ENCODE measurements at places on chromosomes 6 and 20.

- DNase-seq: no peak
- no peaks in the 10 kb centered on the region for H3K27me3 ChIP-seq
- H3K27ac ChIP-seq: no peak overlapping the region
- H3K4me3 ChIP-seq: no peak overlapping the region
- H3K4me1 ChIP-seq: no peaks in the 10 kb centered on the region
Observed at GRCh38 chr20:57892471-57892870, 182.7 kb upstream of the PMEPA1 start.

DNA sequence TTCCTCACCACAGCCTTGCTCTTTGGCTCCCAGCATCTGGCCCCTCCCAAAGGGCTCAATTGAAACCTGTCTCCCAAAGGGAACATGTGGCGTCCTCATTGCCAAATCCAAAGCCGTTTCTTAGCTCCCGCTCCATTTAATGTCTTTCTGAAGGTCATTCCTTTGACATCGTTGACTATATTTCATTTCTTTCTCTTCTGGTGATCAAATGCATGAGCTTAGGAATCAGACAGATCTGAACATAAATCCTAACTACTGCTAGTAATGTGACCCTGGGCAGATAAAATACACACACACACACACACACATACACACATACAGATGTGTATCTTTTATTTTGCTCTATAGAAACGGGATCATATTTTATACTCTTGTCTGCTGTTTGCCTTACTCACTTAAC, 964.7 kb upstream of the FLRT3 start:
- H3K27me3 ChIP-seq: no peaks in the 10 kb centered on the region
- no peaks in the 10 kb centered on the region for H3K4me1 ChIP-seq

DNA sequence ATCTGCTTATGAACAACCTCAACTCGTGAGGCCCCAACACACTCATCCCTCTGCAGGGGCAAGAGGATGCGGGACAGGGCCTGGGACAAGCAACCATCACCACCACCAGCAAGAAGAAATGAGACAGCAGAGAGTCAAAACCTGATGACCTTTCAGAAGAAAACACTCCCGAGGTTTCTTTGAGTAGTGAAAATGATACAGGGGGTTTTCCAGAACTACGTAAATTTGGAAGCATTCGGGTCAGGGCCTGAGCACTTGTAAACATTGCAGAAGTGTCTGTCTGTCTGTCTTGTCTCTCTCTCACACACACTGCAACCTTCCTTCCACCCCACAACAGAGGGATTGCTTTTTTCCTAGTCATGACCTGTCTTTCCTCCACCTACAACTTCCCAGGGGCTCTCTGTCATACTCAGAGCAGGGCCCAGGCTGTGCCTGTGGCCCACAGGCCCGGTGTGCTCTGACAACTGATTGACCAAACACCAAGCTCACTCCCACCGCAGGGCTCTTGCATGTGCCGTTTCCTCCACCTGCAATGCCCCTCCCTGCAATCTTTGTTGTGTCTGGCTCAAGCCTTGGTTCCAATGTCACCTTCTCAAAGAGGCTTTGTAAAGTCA, 90.9 kb downstream of the BMP7 start:
- no peaks in the 10 kb centered on the region for H3K36me3 ChIP-seq
- no peaks in the 10 kb centered on the region for H3K4me1 ChIP-seq
- H3K4me3 ChIP-seq: no peak overlapping the region

- H3K4me1 ChIP-seq: peaks cover 8% of the 10 kb centered on the region
- no peak overlapping the region for H3K27ac ChIP-seq
- no peaks in the 10 kb centered on the region for H3K27me3 ChIP-seq
- DNase-seq: no peak
Observed at GRCh38 chr6:111718326-111718725, 112.6 kb upstream of the TRAF3IP2 start.

DNA sequence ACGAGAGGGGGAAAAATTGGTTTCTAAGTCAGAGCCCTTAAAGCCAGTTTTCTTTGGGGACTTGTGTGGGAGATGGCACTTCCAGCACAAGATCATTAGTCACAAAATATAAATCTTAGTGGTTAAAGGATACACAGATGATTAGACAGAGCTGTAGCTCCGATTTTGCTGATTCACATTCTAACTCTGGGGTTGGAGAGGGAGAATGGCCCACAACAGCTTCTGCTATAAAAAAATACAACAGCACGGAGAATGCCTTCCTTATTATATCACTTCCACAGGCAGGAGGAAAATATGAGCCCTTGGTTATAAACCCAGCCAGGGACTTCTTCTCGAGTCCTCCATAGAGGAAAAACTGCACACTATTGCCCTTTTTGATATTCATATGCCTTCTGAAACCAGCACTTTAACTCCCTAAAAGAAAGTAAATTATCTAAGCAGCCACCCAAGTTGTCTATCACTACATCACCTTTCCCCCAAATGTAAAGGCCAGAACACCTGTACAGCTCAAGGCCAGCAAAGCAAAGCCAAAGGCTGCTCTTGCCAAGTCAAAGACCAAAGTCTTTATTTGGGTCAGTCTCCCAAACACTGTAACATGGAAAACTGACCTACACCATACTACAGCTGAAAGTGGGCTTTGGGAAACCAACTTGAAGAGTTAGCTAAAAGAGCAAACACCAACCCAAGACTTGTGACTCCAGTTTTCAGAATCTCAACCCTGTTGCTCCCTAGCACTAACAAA, 10.4 kb downstream of the MRPL14 start:
- no peaks in the 10 kb centered on the region for H3K4me1 ChIP-seq
- no peak overlapping the region for H3K4me3 ChIP-seq
- H3K27ac ChIP-seq: peak overlapping the region; percentile 7
- no peaks in the 10 kb centered on the region for H3K27me3 ChIP-seq

GRCh38 chr6:166046226-166046625, 121.4 kb downstream of the TBXT start:
- no peaks in the 10 kb centered on the region for H3K4me1 ChIP-seq
- no peaks in the 10 kb centered on the region for H3K27me3 ChIP-seq
- H3K27ac ChIP-seq: no peak overlapping the region
- H3K36me3 ChIP-seq: no peaks in the 10 kb centered on the region
- no peak overlapping the region for H3K4me3 ChIP-seq

DNA sequence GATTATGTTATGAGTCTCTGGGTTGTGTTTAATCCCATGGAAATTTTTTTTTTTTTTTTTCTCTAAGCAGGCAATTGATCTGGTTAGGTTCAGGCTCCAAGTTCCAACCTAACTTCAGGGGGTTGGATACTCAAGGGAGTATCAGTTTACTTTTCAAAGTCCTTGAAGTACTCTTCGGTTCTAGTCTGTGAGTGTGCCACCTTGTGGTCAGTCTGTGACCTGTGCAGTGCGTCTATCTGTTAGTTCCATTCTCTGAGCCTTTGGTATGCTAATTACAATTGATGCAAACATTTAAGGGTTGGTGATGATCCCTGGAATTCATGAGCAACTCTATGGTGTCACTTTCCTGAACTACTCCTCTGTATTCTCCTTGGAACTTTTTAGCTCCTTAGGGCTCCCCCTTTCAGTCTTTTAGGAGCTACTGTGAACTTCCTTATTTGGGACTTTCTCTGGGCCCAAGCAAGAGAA, 342.0 kb downstream of the SOX4 start:
- H3K27ac ChIP-seq: no peak overlapping the region
- H3K4me1 ChIP-seq: no peaks in the 10 kb centered on the region
- no peak overlapping the region for H3K4me3 ChIP-seq
- no peaks in the 10 kb centered on the region for H3K36me3 ChIP-seq

- no peak overlapping the region for H3K4me3 ChIP-seq
- H3K36me3 ChIP-seq: no peaks in the 10 kb centered on the region
- no peaks in the 10 kb centered on the region for H3K27me3 ChIP-seq
- H3K4me1 ChIP-seq: no peaks in the 10 kb centered on the region
Observed at GRCh38 chr20:44888226-44889103, 3.0 kb downstream of the YWHAB start.

DNA sequence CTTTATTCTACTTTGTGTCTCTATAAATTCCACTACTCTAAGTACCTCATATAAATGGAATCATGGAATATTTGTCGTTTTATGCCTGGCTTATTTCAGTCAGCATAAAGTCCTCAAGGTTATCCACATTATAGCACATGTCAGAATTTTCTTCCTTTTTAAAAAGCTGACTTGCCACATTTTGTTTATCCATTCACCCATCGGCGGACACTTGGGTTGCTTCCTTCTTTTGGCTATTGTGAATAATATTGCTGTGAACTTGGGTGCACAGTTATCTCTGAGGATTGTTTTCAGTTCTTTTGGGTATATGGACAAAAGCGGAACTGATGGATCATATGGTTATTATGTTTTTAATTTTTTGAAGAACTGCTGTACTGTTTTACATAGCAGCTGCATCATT, 39.1 kb upstream of the ME1 start:
- no peak overlapping the region for H3K4me3 ChIP-seq
- H3K4me1 ChIP-seq: no peaks in the 10 kb centered on the region
- no peak for DNase-seq

- no peak overlapping the region for H3K4me3 ChIP-seq
- H3K27me3 ChIP-seq: no peaks in the 10 kb centered on the region
- no peaks in the 10 kb centered on the region for H3K36me3 ChIP-seq
- no peak for DNase-seq
- no peaks in the 10 kb centered on the region for H3K4me1 ChIP-seq
Observed at GRCh38 chr6:39171489-39172376, 56.7 kb upstream of the SAYSD1 start.

GRCh38 chr6:32224696-32225095, 829 bp upstream of the NOTCH4 start:
- no peak overlapping the region for H3K4me3 ChIP-seq
- no peak overlapping the region for H3K27ac ChIP-seq
- H3K27me3 ChIP-seq: no peaks in the 10 kb centered on the region
- H3K36me3 ChIP-seq: no peaks in the 10 kb centered on the region
- peak; percentile 69 for DNase-seq

DNA sequence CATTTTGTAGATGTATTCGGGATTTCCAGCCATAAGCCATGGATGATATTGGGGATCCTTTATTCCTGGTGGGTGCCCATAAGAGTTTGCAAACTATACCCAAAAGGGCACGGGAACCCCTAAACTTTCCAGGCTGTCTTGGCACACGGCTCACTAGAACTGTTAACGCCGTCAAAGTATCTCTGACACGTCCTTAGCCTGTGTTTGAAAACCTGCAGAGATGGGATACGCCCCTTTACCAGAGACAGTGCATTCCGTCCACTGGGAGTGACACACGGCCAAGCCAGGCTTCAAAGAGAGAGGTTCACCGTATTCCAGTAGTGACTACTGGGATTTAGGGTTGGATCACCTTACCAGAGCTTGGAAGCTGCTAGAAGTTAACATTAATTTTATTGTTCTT, 95.0 kb downstream of the THBS2 start:
- DNase-seq: no peak
- H3K4me1 ChIP-seq: no peaks in the 10 kb centered on the region
- H3K27ac ChIP-seq: no peak overlapping the region
- no peak overlapping the region for H3K4me3 ChIP-seq

- DNase-seq: peak; percentile 71
- H3K27ac ChIP-seq: no peak overlapping the region
- H3K4me3 ChIP-seq: no peak overlapping the region
- H3K36me3 ChIP-seq: no peaks in the 10 kb centered on the region
Observed at GRCh38 chr20:43983359-43983758, 68.7 kb downstream of the TOX2 start.

DNA sequence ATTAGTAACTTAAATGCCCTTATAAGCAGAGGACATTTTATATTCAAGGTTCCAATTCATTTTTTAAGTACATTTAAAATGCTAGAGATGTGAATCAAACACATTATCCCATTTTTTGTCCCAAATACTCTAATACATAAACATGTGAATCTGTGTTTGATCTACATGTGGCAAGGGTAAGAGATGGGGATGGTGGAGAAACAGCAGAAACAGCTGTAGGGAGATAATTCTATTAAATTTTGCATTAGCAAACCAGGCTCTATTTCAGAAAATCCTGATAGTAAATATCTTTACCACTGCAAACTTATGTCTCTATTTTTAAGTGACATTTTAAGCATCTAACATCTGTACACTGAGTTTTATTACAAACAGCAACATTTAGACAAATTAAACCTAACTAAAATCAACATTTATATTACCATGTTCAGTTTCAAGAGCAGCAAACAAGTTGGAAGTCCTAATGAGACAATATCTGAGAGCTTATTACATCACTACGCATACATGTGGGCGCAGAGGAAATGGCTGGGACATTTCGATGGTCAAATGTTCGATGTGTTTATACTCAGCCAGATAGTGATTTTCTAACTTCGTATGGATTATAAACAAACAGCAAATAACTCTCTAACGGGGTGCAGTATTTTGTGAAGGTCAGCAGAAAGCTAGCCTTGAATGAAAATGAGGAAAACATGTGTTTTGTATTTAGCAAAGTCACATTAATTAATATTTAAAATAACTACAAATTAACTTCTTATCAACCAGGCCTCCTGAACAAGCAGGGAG, 165.1 kb downstream of the GJA1 start:
- no peak for DNase-seq
- no peak overlapping the region for H3K27ac ChIP-seq
- no peaks in the 10 kb centered on the region for H3K36me3 ChIP-seq
- no peaks in the 10 kb centered on the region for H3K4me1 ChIP-seq
- no peaks in the 10 kb centered on the region for H3K27me3 ChIP-seq
- H3K4me3 ChIP-seq: no peak overlapping the region

Data from Peyer's patch (tissue), 4 donors.